Stimulated activated CD4-positive, alpha-beta T cell treated with anti-CD3 and anti-CD28 coated beads, Interleukin-4, amount 100 ng/mL, for 4 hours (primary cell): ENCODE measurements at places on chromosomes 16 and 17.

GRCh38 chr17:57257195-57257894, 1.0 kb downstream of the MSI2 start:
- DNase-seq = no peak

- no peak for DNase-seq
Measured at GRCh38 chr16:56525236-56525635, 5.4 kb upstream of the BBS2 start.

GRCh38 chr17:75723171-75723930, 2.1 kb downstream of the ITGB4 start:
- no peak for DNase-seq

GRCh38 chr17:70096861-70097260, 21.8 kb downstream of the KCNJ16 start:
- DNase-seq = no peak

GRCh38 chr17:1059131-1059795, 62.3 kb downstream of the TIMM22 start:
- no peak for DNase-seq

- no peak for DNase-seq
Measured at GRCh38 chr17:9768381-9768934, 22.9 kb downstream of the DHRS7C start.

GRCh38 chr16:88929091-88929445, 47.9 kb downstream of the CBFA2T3 start:
- no peak for DNase-seq
